ENCODE measurements at places on chromosomes 13 and 19.
A peak's percentile ranks its signal among the peaks of the same experiment; 100 is the strongest.

- peak; percentile 46 for DNase-seq
Observed at GRCh38 chr13:20525601-20526544, at the start of gene CRYL1. Gene CRYL1 (minus strand): TSS chr13:20525857. CDS start chr13:20525794, 63 bp downstream.

- peak; percentile 85 for DNase-seq
Observed at GRCh38 chr13:113122550-113123225, at the start of gene F10. Gene F10 (plus strand): TSS chr13:113122799. CDS start chr13:113122856, 57 bp downstream.

GRCh38 chr19:42292042-42292960 lies 9.6 kb upstream of the PRR19 start:
- DNase-seq, result no peak

DNA sequence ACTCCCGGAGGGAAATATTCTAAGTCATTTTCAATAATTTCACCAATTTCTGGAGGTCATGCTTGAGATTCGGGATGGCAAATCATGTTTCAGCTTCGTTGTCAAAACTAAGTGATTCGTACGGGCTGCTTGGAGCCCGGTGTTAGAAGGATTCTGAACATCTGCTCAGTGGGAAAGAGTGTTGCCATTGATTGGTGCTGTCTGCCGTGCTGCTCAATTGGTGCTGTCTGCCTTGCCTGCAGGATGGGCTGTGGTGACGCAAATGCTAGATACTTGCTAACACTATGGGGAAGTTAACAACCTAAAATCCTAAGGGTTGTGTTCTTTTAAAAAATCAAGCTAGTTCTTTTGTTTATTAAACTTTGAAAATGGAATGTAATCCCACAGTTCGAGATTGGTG lies 17.3 kb upstream of the CACNG8 start:
- peak; percentile 30 for DNase-seq

GRCh38 chr13:73849292-73849691 lies 284.9 kb downstream of the KLF12 start:
- DNase-seq, result peak; percentile 80

GRCh38 chr13:50915565-50915964 lies 6.0 kb downstream of the RNASEH2B start:
- DNase-seq, result no peak

DNA sequence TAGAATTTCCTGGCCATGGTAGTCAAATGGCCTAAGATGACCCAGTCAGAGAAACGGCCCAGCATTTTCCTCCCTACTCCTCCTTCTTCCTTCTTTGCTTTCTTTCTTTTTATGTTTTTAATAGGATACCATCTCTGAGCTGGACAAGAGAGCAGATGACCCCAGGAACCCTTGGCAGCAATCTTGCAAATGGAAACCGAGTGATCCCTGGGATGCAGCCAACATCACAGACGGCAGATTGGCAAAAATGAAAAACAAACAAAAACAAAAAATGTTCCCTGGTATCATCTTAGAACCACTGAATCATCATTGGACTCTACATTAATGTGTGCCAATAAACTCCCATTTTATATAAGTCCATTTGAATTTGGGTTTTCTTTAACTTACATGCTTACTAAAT lies 424.4 kb downstream of the FGF14 start:
- DNase-seq, result no peak

- DNase-seq, result no peak
Observed at GRCh38 chr13:43143591-43143990, 120.2 kb downstream of the DNAJC15 start.

DNA sequence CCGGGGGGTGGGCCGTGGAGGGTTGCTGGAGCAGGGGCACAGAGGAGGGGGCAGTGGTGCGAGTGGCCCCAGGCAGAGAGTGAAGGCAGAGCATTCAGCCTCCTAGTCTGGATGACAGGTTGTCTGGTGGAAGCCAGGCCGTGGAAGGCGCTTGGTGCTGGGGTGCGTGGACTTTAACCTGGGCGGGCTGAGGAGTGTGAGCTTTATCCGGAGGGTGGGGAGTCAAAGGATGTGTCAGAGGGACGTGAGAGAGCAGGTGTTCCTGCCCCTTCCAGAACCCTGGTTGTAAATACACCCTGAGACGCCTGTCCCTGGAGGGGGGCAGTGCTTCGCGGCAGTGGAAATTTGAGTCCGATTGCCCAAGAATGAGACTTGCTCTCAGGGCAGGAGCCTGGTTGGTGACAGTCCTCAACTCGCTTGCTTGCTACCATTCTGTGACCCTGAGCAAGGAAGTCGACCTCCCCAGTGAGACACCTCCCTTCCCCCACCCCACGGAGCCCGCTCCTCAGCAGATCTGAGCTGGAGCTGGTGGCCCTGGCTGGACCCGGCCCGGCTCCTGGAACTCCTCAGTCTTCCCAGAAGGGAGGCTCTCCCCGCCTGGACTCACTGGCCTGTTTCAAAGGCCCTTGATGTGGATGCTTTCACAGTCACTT lies 2.3 kb downstream of the SPPL2B start:
- no peak for DNase-seq

- no peak for DNase-seq
Observed at GRCh38 chr19:47378246-47378645, 29.1 kb downstream of the DHX34 start.

DNA sequence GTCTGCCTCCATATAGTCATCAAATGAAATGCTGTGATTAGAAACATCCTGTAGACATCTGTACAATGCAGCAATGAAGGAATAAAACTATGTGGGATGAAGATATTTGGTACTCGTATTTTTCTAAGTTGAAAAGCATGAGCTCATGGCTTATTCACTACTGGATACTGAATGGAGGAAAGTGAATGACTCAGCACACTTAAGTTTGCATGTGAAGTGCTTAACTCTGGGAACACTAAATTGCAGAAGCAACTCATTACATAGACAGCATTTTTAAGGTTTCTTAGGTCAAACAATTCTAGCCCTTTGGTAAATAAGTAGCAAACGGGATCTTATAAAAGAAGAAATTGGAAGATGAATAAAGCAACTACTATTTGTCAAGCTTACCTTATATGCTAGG lies 429.0 kb upstream of the MIR17HG start:
- DNase-seq, result peak; percentile 57

DNA sequence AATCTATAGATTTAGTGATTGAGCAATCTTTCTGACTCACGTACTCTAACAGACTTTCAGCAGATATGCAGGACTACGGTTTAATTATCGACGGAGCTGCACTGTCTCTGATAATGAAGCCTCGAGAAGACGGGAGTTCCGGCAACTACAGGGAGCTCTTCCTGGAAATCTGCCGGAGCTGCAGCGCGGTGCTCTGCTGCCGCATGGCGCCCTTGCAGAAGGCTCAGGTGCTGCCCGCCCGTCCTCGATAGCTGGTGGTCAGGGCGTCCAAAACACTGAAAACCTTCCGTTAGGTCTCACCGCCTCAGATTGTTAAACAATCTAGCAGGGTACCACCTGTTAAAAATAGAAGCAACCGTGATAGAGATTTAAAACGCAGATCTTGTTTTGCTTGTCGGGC lies 113.2 kb upstream of the MCF2L start:
- no peak for DNase-seq

- no peak for DNase-seq
Observed at GRCh38 chr13:112828082-112828699, 138.4 kb downstream of the ATP11A start.

- DNase-seq, result no peak
Observed at GRCh38 chr19:55678121-55678671, 3.2 kb downstream of the EPN1 start.

DNA sequence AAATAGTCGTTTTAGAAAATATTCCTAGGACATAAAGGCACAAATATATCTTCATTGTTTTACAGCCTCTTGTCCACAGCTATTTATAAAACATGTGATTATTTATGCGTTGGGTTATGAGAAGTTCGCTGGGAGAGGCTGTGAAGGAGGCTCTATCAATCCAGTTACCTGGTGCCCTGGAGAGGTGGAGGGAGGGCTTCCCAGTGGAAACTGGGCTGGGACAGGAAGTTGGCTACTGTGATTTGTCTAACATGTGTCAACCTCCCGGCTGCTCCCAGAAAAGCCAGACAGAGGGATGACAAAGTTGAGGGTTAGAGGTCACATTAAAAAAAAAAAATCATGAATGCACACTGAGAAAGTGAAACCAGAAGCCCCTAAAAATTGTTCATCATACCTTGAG lies 346.5 kb downstream of the ZNF536 start:
- DNase-seq, result no peak

GRCh38 chr13:79485014-79485811 lies 4.3 kb downstream of the NDFIP2 start:
- peak; percentile 93 for DNase-seq

DNA sequence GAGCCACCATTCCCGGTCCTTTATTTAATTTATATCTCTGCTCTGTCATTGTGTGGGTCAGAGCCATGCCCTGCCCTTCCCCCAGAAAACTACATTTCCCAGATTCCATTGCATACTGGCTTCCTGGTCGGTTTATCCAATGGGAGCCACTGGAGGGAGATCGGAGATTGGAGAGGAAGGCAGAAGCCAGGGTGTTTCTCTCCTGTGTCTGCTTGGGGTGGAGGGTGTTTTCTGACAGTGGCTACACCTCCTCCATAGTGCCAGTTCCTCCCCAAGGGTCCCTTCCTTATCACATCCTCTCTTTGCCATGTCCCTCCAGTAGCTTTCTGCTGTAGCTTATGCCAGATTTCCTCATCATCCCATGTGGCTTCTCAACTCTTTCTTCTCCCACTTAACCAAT lies 19.0 kb downstream of the OLFM2 start:
- peak; percentile 70 for DNase-seq
